Brain pericyte (primary cell): ENCODE measurements at places on chromosomes 12 and 14.

DNA sequence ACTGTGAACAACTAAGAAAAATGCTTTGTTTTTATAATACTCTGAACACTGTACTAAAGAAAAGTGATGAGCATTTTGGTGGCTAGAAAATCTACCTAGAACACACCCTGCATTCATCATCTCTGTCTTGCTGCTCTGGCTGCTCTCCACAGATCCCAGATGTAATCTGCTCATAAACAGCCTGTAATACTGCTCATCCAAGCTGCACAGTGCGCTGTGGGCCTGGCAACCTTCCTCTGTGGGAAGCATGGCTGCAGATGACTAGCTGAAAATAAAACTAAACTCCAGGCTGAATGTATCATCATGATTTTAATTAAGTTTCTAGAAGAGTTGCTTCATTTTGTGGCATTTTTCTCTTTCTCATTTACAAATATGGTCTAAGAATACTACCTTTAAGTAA lies 200.7 kb downstream of the SLC2A13 start:
- no peak for DNase-seq

DNA sequence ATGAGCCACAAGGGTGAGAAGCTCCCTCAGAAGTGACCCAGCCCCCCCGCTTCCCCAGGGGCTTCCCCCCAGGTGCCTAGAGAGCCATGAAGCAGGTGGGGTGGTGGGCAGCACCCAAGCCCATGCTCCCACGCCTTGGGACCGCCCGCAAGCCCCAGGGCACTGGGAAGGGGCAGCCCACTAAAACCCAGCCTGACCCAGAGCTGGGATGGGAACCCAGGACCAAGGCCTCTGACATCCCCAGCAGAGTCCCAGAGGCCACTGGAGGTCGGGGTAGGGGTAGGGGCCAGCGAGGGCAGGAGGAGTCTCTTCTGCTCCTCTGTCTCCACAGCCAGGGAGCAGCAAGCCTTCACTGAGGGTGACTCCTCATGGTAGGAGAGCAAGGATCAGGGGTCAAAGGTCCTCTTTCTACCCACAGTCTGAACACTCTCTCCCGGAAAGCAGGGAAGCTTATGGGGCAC lies 86.5 kb upstream of the ZFP36L1 start:
- DNase-seq, result no peak

GRCh38 chr12:65518771-65519170 lies 240.3 kb downstream of the MSRB3 start:
- DNase-seq, result no peak

GRCh38 chr12:80925237-80925636 lies 12.5 kb downstream of the LIN7A start:
- DNase-seq, result no peak

DNA sequence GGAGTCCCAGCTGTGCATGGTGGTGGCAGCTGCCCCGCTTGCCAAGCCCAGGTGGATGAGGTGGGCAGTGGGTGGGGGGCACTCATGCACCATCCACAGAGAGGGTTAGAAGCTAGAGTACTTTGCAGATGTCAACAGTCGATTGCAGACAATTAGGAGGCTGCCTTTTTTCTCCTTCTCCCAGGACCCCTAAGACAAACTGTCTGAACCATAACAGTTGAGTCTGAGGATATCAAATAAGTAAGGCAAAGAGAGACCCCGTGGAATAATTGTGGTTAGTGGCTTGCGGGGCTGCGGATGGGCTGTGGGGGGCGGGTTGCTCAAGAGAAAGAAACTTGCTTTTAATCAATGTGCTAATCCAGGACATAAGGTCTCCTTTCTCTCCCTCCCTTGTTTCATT lies 926.2 kb downstream of the VRK1 start:
- no peak for DNase-seq

- no peak for DNase-seq
These were observed 304.1 kb upstream of the SSTR1 start for GRCh38 chr14:37903343-37904191.

GRCh38 chr12:46550266-46550879 lies 177.8 kb upstream of the SLC38A2 start:
- no peak for DNase-seq

DNA sequence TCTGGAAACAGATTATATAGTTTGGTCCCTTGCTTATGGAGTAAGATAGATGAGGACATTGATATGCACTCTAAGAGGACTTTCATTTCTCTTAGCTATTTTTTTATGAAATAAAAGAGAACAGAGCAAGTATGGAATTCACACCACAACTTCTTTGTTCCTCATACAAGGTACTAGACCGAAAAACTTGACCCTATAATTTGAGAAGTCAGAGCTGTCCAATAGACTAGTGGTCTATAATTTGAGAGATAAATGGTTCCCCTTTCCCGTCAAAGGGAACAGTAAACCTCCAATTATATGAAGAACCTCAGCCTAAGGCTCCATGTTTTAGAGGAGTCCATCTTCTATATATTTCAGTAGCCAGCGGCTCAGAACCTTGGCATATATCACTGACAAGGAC lies 58.5 kb upstream of the HIF1A start:
- no peak for DNase-seq

DNA sequence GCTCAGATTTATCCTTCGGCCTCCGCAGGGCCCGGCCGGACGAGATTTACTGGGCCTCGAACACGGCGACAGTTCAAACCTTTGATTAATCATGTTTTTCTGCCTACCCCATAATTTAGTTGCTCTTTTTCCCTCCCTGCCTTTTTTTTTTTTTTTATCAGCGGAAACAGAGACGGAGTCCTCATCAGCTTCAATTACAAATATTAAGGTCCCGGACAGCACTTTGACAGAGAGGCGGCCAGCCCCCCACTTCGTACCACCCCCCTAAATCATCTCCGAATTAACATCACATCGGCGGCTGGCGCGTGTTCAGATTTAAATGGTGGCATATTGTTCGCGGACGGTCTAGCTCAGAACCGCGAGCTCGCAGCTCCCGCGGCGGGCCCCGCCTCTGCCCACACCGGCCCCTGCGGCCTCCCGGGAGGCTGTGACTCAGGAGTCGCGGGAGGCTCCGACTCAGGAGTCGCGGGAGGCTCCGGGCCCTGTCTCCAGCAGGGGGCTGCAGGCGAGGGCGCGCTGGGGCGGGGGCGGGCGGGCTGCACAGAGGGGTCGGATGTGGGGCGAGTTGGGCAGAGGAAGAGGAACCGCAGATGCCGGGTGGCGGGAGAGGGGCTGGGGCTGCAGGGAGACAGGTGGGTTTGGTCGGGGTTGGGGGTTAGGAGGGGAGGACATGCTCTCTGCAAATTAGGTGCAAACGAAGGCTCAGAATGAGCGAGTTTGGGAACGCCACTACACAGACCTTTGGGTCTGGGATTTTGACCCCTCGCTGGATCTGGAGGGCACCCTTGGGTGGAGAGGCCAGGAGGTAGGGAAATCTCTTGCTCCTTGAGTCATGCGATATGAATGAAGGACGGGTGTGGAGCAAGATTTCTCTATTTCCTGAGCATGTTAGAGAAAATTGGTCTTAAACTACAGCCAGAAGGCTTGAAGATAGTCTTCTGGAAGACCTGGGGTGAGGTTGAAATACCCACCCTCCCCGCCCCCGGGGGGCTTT lies 19.6 kb upstream of the ATP5MC2 start:
- no peak for DNase-seq

GRCh38 chr12:112303799-112304198 lies 78.4 kb downstream of the HECTD4 start:
- no peak for DNase-seq

GRCh38 chr12:44976246-44976645 lies 74.7 kb downstream of the DBX2 start:
- no peak for DNase-seq

GRCh38 chr12:68356060-68356695 lies 24.0 kb upstream of the MDM1 start:
- no peak for DNase-seq

- no peak for DNase-seq
These were observed 684 bp upstream of the ABCB9 start for GRCh38 chr12:122966743-122967550.

DNA sequence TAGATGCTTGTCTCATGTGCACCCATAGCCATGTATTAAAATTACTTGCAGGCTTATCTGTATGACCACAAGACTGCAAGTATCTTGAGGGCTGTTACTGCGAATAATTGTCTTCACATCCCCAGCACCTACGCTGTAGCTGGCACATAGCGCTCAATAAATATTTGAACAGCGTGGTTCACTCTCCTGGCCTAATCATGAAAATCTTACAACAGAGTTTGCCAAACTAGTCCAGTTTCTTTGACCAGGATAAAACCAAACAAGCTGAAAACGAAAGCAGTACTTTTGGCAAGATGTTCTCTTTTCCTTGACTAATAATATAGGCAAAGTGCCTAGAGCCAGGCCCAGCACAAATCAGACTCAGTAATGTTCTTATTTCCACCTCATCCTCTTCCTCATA lies 106.7 kb downstream of the RPS29 start:
- DNase-seq, result no peak

DNA sequence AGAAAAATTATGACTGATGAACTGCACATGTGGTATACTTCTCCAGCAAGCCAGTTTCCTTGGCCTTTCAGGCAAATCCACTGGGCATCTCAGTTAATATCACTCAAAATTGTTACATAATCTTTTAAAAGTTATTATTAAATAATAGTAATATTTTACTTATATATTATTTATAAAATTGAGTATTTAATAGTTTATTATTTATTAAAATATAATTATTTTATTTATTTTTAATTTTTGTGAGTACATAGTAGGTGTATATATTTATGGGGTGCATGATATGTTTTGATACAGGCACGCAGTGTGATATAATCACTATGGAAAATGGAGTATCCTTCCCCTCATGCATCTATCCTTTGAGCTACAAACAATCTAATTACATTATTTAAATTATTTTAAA lies 384.1 kb upstream of the LRFN5 start:
- no peak for DNase-seq

- peak; percentile 32 for DNase-seq
These were observed 1987.2 kb upstream of the SEL1L start for GRCh38 chr14:83520837-83521236.

GRCh38 chr12:45547822-45548221 lies 181.7 kb upstream of the ARID2 start:
- DNase-seq, result no peak

- DNase-seq, result no peak
These were observed 57.9 kb downstream of the MARK3 start for GRCh38 chr14:103443111-103443510.

DNA sequence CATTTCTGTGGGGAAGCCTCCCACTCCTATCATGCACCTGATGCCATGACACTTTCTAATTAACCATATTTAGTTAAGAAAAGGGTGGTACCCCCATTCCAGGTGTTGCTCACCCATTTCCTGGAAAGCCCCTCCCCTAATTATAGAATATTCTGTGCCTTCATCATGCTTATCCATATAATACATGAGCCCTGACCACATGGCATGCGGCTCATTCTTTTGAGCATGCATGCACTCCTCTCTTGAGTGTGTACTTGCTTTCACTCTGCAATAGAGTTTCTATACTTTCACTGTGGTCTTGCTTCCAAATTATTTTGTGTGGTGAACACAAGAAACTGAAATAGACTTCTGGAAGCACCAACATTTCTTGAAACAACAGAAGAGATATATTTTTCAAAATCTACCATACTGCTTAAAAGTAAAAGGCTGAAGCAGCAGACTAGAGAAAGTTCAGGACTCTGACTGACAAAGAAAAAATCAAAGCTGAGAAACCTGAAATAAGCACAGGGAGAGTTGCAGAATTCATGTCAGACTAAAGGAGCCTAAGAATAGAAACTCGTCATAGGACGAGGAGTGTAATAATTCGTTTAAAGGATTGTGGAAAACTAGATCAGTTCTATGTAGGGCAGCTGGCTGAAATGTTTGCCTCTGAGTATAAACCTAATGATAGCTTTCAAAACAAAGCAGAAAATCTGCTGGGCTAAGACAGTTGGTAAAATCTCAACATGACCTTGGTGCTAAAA lies 144.8 kb downstream of the KITLG start:
- DNase-seq, result no peak

- DNase-seq, result no peak
These were observed 149.2 kb upstream of the BTG1 start for GRCh38 chr12:92294676-92295440.

DNA sequence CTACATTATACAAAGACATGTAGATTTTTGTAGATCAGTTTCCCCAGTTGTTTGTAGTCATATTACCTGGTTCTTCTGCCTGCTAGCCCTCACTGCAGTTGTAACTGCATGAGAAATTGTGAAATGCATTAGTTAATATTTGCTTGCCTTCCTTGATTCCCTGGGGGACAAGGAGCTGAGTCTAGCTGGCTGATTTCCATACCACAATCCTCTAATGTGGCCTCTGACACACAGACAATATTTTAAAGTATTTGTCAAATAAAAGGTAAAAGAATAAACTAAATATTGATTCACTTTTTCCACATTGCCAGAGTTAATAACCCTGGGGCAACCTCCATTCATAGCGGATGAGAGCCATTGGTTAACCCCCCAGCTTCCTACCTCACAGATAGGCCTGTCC lies 128.8 kb upstream of the TMEM132C start:
- no peak for DNase-seq

GRCh38 chr14:54002653-54003052 lies 46.0 kb upstream of the BMP4 start:
- DNase-seq, result no peak

DNA sequence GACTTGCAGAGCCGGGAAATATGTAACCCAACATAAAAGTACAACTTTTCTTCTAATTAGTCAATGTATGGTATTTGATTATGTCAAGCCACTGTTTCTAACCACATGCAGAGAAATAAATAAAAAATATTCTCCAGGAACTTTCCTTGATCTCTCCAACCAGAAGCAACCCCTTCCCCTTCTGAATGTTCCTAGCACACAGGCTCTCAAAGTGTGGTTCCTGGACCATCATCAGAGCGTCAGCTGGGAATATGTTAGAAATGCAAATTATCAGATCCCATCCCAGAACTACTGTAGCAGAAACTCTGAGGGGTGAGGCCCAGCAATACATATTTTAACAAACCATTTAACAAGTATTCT lies 21.0 kb upstream of the ITPR2 start:
- DNase-seq, result no peak

- no peak for DNase-seq
These were observed 6.0 kb downstream of the MTERF2 start for GRCh38 chr12:106980944-106981343.

GRCh38 chr14:35573911-35574310 lies 39.9 kb downstream of the INSM2 start:
- DNase-seq, result no peak

DNA sequence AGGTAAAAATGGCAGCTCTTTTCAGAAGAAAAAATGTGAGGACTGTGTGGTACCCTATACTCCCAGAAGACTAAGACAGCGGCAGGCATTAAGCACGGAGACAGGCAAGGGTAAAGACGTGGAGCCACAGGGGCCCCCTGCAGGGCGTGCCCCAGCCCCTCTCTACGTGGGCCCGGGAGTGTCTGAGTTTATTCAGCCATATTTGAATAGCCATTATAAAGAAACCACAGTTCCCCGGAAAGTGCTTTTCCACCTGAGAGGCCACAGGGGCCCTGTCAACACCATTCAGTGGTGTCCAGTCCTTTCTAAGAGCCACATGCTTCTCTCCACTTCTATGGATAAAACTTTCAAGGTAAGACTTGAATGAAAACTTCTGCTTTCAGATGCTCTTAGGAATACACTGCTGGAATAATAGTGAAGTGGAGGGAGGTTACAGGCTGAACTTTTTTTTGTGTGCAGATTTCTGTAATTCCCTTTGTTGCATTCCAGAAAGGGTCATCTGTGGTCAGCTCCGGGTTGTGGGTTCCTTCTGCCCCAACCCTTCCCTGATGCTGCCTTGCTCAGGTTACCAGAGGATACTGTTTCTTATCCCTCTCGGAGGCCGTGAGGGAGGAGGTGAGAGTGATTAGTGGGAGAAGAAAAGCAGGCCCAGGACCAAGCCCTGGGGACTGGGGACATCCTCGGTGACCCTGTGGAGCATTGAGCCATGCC lies 58.4 kb downstream of the SLC25A47 start:
- no peak for DNase-seq
